Osteocyte (in vitro differentiated cells): ENCODE measurements at places on chromosomes 3 and 15. TPM values are rescaled to one million over a fixed set of nuclear protein-coding genes. Genes with fewer than 3 reads are reported as not detected.

GRCh38 chr3:1447452-1447851 is 354.6 kb downstream of the CNTN6 start:
- no peaks in the 10 kb centered on the region for H3K27me3 ChIP-seq
- no peak overlapping the region for H3K27ac ChIP-seq
- no peak overlapping the region for H3K4me3 ChIP-seq
- DNase-seq: no peak
- no peaks in the 10 kb centered on the region for H3K36me3 ChIP-seq

DNA sequence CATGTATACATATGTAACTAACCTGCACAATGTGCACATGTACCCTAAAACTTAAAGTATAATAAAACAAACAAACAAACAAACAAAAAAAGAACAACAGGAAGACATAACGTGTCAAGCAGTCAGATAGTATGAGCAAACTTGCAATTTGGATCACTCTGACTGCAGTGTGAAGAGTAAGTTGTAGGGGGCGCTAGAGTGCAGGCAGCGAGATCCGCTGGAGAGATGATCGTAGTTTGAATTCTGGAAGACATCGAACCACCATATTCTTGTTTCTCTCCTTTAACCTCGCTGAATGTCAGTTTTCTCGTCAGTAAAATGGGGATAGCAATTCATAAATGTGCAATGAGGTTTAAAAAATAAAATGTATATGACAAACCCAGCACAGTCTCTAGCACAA is 165.2 kb upstream of the LMCD1 start:
- no peaks in the 10 kb centered on the region for H3K27me3 ChIP-seq
- no peak for DNase-seq
- no peak overlapping the region for H3K27ac ChIP-seq
- no peaks in the 10 kb centered on the region for H3K36me3 ChIP-seq
- no peak overlapping the region for H3K4me3 ChIP-seq

GRCh38 chr15:96395687-96396086 is 65.2 kb downstream of the NR2F2 start:
- H3K36me3 ChIP-seq: peaks cover 19% of the 10 kb centered on the region
- DNase-seq: no peak
- H3K27me3 ChIP-seq: peaks cover 15% of the 10 kb centered on the region
- H3K27ac ChIP-seq: no peak overlapping the region

GRCh38 chr15:80778621-80778963 is 578 bp upstream of the CEMIP start:
- H3K27me3 ChIP-seq: no peaks in the 10 kb centered on the region
- H3K27ac ChIP-seq: peak overlapping the region; percentile 79
- H3K4me3 ChIP-seq: peak overlapping the region; percentile 38
- H3K36me3 ChIP-seq: peaks cover 38% of the 10 kb centered on the region
- no peak for DNase-seq
- H3K4me1 ChIP-seq: peaks cover 71% of the 10 kb centered on the region

GRCh38 chr15:67174446-67174845 is 80.0 kb downstream of the AAGAB start:
- no peaks in the 10 kb centered on the region for H3K27me3 ChIP-seq
- no peak overlapping the region for H3K27ac ChIP-seq
- no peak overlapping the region for H3K4me3 ChIP-seq
- no peak for DNase-seq
- peaks cover 52% of the 10 kb centered on the region for H3K36me3 ChIP-seq

GRCh38 chr15:76217029-76217881 is 94.0 kb downstream of the ETFA start:
- no peak for DNase-seq
- peaks cover 8% of the 10 kb centered on the region for H3K4me1 ChIP-seq
- no peak overlapping the region for H3K4me3 ChIP-seq

DNA sequence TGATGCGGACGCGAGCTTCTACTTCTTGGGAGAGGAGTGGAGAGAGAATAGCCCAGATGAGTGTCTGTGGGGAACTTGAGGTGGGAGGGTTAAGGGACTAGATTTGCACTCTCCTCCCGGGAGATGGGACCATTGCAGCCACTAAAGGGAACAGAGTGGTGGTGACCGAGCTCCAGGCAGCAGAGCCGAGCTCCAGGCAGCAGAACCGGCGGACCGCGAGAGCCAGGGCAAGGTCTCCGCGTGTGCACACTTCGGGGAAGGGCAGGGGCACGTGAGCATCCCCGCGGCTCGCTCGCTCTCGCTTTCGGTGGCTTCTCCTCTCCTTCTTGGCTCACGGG is 1.1 kb downstream of the IGDCC3 start:
- DNase-seq: no peak
- peaks cover 39% of the 10 kb centered on the region for H3K27me3 ChIP-seq
- H3K4me3 ChIP-seq: peak overlapping the region; percentile 82
- H3K27ac ChIP-seq: no peak overlapping the region
- H3K36me3 ChIP-seq: peaks cover 5% of the 10 kb centered on the region
- H3K4me1 ChIP-seq: peaks cover 26% of the 10 kb centered on the region

GRCh38 chr15:92970656-92971055 is 70.5 kb downstream of the CHD2 start:
- no peak overlapping the region for H3K27ac ChIP-seq
- no peaks in the 10 kb centered on the region for H3K27me3 ChIP-seq
- no peak for DNase-seq
- peaks cover 9% of the 10 kb centered on the region for H3K4me1 ChIP-seq
- peaks cover 66% of the 10 kb centered on the region for H3K36me3 ChIP-seq

RUVBL1 gene
- 34.1 and 34.3 TPM in 2 replicates for total RNA-seq

RHOA gene
- 574 and 607 TPM in 2 replicates for total RNA-seq
